ENCODE measurements at places on chromosomes 2 and 18. TPM values are rescaled to one million over a fixed set of nuclear protein-coding genes. Genes with fewer than 3 reads are reported as not detected.

MAP3K2 gene
- total RNA-seq = 31.2 TPM

DNA sequence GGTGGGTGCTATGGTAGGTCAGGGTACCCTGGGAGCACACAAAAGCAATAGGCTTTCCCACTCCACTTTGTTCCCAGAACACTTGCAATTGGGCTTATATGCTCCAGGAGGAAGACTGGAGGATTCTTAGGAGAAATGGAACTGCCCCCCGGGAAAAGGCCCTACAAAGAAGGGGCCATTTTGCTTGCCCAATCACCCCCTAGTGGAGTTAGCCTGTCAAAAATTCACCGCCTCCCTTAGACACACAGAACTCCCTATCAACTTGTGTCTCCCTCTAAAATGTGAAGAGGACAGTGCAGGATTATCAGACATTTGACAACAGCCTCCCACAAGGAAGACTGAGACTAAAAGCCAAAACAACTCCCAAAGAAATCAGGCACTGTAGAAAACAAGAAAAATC, 36.5 kb downstream of the NLRC4 start:
- no peak for DNase-seq

DNA sequence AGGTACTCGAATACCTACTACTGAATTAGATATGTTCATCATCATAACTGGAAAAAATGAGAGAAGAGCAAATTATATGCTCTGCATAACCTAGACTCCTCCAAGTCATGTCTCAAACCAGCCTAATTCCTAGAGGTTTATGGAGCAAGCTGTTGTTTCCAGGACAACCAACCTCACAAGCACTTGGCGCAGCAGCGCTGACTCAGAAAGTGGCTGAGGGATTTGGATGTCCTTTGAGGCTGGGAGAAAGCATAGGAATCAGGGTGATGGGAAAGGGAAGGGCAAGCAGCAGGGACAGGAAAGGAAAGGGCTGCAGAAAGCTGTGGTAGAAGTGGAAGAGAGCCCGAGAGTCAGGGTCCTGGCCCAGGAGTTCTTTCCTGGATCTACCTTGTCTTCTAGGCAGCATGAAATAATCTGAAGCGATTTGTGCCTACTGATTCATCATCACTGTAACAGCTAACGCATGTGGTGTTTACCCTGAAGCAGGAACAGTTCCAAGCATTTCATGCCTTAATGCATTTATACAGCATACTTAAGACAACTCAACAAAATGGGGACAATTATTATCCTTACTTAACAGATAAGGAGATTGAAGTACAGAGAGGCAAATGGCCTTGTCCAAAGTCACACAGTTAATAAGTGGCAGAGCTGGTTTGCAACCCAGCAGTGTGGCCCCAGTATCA, 3.7 kb downstream of the PLEK start:
- no peak for DNase-seq

DNA sequence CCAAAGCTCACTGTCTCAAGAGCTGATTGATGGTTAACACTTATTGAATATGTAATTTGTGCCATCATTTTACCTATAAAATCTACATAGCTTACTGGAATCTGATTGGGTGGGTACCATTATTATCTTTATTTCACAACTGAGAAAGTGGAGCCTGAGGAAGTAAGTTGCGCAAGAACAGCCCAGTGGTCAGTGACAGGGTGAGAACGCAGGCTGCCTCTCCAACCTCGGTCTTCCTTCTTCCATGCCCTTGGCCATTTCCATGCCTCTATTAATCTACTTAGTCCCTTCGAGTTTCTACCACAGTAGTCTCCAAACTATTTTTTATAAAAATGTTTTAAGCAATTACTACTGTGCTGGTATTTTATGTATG, 390.9 kb upstream of the VWC2L start:
- DNase-seq = no peak

DNA sequence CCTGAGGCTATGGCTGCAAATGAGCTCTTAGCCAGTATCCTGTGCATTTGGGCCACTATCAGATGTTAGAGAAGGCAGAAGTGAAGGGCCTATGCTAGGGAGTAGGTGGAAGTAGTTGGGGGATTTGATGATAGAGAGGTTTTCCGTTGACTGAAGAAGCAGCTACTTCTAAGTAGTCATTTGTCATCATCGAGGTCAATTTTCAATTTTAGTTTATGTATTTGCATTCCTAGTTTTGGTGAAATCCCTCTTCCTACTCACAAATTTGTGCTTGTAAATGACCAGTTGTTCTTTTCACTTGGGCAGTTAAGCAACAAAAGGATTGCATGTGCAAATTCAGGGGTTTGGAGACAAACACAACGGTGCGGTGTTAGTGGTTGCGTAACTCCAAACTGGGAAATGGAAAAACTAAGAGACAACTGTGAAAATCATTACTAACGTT, 48.5 kb upstream of the PELI1 start:
- DNase-seq = no peak

FBXO15 gene
- not detected for total RNA-seq

DNA sequence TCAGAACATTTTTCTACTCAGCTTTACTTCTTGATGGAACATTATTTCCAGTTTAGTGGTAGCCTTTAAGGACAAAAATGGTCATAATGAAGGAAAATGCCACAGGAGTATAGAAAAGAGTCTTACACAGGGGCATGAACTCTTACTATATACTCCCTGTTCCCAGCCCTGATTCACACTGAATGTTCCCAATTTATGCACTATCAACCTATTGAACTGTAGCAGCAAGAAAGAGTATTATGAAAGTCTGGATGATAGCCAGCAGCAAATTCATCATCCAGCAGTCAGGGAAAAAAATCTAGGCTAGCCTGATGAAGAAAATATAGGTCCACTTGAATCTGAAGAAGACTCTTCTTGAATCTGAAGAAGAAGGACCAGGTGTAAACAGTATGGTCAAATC, 1170.3 kb upstream of the CHAC2 start:
- no peak for DNase-seq

FNDC4 gene
- total RNA-seq = 32.5 TPM

- DNase-seq = no peak
Observed at GRCh38 chr2:63622751-63623150, 34.0 kb downstream of the MDH1 start.

- no peak for DNase-seq
Observed at GRCh38 chr2:222102575-222103349, 196.0 kb downstream of the PAX3 start.

CHRND gene
- total RNA-seq = not detected

GKN2 gene
- total RNA-seq = not detected

GRCh38 chr2:134323777-134324176, 69.9 kb downstream of the MGAT5 start:
- no peak for DNase-seq

GRCh38 chr2:232325324-232326273, 53.0 kb upstream of the ALPP start:
- DNase-seq = peak; percentile 65

EVX2 gene
- not detected for total RNA-seq

- DNase-seq = no peak
Observed at GRCh38 chr18:62152844-62153243, 34.0 kb downstream of the PIGN start.

NTSR2 gene
- total RNA-seq = not detected

NEURL3 gene
- 0.31 TPM for total RNA-seq

DNA sequence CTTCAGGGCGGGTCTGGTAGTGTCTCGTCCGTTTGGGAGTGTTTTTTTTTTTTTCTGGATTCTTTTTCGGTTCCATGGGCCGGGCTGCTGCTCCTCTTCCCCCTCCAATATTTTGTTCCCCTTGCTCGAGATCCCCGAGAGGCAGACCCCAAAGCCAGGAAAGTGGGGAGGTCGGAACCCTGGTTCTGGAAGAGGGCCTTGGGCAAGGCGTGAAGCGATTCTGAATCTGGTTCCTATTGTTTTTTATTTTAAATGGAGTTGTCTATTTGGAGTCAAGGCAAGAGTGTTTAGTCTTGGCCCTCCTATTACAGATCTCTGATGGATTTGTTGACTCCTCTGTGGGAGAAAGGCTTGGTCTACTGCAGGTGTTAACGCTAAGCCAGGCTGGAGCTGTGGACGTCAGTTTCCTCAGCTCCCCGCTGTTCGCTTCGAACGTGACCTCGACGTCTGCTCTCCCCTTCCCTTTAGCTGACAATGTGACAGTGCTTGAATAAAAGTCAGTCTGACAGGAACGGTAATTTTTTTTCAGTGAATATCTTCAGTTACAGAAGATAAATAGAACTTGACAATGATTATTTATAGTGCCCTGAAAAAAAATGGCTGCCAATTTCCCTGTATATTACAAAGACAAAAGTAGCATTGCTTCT, 683 bp upstream of the DNAJC27 start:
- peak; percentile 37 for DNase-seq

DNA sequence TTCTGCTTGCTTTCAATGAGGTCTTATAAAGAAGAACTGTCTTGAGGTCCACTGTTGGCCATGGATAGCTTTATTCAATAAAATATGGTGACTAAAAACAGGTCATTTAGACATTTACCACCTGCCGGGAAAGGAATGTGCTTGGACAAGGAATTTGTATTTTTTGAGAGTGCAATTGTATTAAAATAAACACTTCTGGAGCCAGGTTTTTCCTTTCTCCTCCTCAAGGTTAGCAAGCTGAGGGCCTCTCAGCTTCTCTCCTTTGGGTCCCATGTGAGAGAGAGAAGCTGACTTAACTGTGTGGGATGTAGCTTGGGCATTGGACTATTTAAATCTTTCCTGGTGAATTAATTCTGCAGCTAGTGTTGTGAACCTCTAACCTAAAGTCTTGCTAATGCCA, 321.0 kb downstream of the MEIS1 start:
- DNase-seq = no peak

GRCh38 chr18:49697757-49698524, 115.4 kb downstream of the ACAA2 start:
- peak; percentile 34 for DNase-seq

SLC35G4 gene
- total RNA-seq = not detected

- DNase-seq = no peak
Observed at GRCh38 chr2:208065476-208065875, 40.1 kb upstream of the PLEKHM3 start.

DNA sequence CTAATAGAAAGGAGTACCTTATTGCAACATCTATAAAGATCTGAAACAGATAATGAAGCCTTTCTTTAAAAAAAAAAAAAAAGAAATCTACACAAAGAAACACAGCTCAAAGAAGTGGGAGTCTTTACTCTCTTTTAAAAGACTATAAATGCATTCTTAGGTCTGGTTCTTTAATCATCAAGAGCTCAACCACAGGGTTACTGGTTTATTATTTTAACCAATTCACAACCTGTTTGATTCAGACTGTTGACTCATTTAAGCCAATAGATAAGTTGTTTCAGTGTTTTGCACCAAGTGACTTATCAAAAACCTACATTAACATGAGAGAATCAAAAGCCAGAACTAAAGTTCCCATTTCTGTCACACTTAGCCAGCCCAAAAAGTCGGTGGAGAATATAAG, 93.1 kb downstream of the TCF4 start:
- DNase-seq = no peak

SNTG2 gene
- total RNA-seq = 2.9 TPM

LYPD1 gene
- 0.35 TPM for total RNA-seq

- DNase-seq = no peak
Observed at GRCh38 chr2:214103276-214104001, 307.4 kb upstream of the VWC2L start.

PROC gene
- not detected for total RNA-seq

EVA1A gene
- 0.44 TPM for total RNA-seq

DNA sequence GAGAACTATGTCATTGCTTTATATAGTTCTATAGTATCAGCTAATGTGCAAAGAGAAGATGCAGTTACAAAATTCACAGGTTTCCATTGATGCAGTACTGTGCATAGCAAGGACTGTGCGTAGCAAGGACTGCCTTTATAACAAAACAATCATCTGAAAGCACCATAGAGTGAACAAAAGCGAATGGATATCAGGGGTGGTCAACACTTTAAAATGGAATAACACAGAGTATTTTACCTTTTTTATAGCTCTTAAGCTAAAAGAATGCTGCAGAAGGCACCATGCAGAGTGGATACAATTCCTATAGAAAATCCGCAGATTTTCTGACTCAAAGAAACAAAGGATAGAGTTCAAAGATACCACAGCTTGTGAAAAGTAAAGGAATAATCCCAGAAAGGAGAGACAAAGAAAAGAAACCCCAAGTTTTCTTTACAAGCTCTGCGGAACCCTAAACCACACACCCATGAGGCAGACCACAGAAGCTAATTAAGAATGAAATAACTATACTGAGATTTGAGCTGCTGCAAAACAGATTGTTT, 229.9 kb upstream of the DTNA start:
- DNase-seq = no peak

GRCh38 chr2:123364243-123364896, 660.7 kb upstream of the CNTNAP5 start:
- DNase-seq = no peak

TUBA4B gene
- total RNA-seq = not detected

GRCh38 chr18:27887711-27888495, 289.0 kb downstream of the CDH2 start:
- no peak for DNase-seq

VWC2L gene
- not detected for total RNA-seq

DNA sequence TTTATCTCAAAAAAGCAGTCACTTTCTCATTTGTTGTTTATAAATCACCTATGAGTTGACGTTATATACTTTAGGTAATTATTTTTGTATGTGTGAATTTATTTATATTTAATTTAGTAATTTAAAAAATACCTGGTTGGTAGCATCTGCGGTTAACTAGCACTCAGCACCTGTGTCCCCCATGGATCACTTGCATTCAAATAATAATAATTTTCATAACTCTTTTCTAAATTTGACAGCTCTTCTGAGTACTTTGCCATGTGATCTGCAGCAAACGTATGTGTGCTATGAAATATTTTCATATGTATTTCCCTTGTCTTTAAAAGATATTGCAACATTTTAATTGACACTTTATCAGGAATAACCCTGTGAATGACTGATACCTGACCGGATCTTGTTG, 88.1 kb downstream of the CMPK2 start:
- DNase-seq = no peak

DNA sequence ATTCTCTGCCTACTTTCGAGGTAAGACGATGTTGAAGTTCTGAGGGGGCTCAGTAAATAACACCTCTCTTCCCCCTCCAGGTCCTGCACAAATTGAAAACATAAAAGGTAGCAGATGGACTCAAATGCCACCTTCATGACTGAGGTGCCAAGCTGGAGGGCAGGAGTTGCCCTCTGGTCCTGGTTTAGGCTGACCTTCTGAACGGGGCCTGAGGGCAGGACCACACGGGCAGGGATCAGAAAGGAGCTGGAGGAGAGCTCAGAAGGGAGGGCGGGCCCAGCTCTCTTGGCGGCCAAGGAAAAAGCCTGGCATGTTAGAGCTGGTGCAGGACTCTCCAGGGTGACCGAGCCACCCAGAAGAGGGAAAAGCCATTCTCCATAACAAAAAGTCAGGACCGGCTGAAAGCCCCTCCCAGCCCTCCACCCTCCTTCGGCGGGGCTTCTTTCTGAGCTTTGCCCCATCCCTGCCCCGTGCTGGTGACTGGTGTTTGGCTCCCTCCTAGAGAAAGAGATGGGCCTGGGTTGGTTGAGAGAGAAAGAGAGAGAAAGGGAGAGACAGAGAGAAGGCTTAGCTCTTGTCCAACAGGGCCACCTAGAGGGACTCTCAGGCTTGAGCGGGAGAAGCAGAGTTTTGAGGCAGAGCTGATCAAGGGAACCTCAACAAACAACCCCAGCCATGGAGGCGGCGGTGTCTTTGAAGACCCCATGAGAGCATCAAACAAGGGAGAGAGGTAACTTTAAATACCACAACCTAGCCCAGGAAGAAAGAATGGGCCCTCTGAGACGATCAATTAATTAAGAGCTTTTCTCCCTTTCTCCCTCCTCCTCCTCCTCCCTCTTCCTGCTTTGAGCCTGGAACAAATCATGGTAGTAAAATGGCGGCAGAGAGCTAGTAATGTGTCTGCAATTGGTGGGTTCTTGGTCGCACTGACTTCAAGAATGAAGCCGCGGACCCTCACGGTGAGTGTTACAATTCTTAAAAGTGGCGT, 50.8 kb downstream of the WIPF1 start:
- DNase-seq = no peak

All from left cardiac atrium (tissue), 4 donors.